Anterior cingulate cortex (tissue), 58 donors: ENCODE measurements at places on chromosomes 5 and 9.

GRCh38 chr9:115328228-115328627, 210.3 kb upstream of the TNC start:
- no peak for DNase-seq

GRCh38 chr5:167949435-167949834, 342.0 kb upstream of the WWC1 start:
- no peak for DNase-seq

DNA sequence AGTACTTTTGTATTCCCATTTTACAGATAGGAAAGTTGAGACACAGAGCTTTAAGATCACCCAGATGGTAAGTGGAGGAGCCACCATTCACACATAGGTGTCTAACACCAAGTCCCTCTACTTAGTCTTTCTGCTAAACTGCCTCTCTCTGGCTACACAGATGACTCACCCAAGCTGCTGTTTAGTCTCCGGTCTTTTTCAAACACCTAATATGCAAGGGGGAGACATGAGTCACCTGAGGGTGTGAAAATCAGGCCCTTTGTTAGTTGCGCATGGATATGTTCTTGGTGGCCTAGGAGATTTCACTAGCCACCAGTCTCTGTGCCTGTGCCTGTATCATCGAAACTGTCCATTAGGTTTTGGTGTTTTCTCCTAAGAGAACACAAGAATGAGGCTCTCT, 117.8 kb downstream of the MAST4 start:
- DNase-seq, result no peak

DNA sequence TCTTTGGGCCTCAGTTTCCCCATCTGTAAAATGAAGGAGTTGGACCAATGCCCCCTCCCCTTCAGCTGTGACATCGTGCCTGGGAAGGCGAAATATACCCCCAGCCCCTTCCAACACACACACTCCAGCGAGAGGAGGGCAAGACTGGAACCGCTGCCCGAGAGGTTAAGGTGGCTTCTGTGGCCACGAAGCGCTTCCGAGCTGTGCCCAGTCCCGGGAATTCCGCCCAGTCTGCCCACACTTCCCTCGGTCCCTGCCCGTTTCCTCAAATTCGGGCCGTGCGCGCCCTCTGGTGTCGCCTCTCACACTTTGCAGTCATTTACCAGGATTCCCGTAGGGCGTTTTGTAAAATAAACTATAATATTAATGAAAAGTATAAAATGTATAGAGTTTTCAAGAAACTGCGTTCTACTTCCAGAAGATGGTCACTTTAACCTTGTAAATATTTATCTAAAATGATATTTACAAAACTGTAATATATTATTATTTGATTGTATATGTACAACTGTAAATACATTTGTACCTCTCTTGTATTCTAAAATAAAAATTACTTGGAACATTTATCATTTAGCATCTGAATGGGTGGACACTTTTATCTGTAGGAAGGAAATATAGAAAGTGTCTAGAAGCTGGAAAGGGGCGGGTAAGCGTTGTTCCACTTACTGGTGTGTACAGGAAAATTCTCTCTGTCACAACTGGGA, 11.0 kb upstream of the EXOSC2 start:
- peak; percentile 67 for DNase-seq

DNA sequence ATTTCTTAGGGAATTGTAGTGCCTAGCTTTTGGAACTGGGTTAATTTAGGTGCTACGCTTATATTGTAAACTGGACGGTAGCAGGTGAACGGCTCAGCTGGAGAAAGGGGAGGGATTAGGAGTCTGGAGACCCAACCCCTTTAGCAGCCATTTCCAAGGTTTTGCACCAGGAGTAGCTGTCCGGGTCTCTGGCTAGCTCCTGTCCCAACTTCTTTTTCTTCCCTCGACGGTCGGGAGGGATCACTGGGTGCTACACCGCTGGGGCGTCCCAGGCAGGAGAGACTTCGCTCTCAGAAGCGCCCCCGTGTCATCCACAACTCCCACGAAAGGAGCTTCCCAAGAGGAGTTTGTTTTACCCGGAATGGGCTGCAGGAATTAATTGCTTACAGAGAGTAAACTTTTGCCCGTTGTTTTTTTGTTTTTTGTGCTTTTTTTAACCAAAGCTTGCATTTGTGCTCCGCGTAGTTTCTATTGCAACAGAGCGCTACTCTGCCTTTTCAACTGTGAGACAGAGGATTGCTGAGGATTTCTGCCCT, 1640.9 kb upstream of the C9orf72 start:
- DNase-seq, result peak; percentile 12

DNA sequence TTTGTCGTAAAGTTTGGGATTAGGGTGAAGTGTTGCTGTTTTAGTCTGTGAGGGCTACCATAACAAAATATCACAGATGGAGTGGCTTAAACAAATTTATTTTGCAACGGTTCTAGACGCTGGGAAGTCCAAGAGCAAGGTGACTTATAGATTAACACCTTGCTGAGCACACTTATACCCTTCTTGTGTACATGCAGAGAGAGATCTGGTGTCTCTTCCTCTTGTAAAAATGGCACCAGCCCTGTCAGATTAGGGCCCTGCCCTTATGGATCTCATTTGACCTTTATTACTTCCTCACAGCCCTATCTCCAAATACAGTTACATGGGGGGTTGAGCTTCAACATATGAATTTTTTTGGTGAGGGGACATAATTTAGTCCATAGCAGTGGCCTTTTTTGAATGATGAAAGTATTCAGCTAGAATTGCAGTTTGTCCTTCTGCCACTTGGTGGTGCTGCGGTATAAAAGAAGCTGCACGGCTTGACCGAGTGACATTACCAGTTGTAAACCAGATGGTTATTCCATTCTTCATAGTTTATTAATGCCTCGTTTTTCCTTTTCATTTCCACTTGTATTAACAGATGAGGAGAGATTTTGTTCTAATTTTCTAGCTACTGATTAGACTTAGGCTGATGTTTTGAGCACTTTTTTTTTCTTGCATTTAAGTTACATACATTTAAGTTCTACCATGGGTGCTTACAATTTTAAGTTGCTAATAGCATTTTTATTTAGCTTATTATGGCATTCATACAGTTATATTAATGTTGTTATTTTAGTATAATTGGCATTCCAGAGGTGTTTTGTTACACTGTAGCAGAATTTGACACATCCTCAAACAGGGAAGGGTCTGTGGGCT, 19.4 kb downstream of the DCP2 start:
- peak; percentile 28 for DNase-seq

DNA sequence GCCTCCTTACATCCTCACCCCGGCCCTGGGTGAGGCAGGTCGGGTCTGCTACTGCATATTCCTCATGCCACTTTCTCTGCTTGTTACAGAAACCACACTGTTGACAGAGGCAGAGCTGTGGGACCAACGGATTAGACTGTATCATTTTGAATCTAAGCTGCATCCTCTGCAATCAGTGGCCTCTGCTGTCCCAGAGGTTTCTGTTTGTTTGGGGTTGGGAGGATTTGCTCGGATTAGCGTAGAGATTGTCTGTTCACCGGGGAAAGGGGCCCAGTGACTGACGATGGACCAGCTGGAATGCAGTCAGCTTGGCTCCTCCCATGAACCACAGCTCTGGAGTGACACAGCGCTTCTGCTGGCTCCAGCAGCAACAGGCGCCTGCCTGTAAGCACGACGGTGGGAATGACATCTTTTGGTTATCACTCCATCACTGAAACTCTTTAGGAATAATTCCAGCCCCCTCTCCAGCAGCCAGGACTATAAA, 37.3 kb upstream of the ADRA1B start:
- DNase-seq, result peak; percentile 65

- no peak for DNase-seq
Observed at GRCh38 chr5:80698369-80698768, 43.6 kb upstream of the DHFR start.

DNA sequence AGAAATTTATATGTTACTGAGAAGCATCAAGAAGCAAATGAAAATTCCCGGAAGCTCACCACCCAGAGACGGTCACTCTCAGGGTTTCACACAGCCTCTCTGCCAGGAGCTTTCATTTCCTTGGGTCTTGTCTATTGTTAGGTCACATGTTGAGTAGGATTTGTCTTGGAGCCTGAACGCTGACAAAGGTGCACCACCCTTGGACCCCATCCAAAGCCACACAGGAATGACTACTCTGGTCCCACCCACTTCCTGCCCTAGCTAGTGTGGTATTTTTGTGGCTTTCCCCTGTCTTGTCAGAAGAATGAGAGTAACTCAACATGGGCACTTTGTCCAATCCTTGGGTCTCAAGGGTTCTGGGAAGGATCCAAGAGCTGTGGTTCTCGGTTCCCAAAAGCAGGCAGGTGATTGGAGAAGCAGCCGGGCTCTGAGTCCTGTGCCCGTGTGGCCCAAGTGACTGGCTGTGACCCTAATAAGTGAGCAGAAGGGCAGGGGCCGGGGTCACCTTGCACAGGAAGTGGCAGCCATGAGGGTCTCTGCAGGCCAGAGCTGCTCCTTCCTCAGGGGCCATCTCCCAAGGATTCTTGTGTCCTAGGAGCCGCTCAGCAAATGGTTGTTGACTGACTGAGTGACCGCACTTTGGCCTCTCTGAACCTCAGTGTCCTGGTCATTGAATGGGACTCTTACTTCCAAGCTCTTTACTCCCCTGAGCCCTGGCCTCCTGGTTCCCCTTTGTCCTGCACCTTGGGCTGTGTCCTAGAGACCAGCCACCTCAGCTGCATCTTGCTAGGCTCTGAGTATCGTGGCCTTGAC, 6.9 kb downstream of the FGD3 start:
- no peak for DNase-seq

DNA sequence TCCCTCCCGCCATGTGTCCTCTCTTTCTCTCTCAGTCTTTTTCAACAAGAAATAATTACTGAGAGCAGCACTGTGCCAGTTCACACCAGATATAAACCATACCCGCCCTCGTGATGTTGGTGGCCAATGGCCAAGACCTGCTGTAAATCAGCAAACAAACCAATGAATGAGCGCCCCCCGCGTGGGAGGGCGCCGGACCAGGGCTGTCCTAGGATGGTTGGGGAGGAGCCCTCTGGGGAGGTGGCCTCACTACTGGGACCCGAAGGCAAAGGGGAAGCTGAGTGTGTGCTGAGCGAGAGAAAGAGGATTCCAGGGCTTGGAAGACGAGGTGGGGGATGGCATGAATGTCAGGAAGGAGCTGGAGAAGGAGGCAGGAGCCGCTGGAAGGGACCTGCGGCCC, 51.2 kb upstream of the BARHL1 start:
- no peak for DNase-seq

DNA sequence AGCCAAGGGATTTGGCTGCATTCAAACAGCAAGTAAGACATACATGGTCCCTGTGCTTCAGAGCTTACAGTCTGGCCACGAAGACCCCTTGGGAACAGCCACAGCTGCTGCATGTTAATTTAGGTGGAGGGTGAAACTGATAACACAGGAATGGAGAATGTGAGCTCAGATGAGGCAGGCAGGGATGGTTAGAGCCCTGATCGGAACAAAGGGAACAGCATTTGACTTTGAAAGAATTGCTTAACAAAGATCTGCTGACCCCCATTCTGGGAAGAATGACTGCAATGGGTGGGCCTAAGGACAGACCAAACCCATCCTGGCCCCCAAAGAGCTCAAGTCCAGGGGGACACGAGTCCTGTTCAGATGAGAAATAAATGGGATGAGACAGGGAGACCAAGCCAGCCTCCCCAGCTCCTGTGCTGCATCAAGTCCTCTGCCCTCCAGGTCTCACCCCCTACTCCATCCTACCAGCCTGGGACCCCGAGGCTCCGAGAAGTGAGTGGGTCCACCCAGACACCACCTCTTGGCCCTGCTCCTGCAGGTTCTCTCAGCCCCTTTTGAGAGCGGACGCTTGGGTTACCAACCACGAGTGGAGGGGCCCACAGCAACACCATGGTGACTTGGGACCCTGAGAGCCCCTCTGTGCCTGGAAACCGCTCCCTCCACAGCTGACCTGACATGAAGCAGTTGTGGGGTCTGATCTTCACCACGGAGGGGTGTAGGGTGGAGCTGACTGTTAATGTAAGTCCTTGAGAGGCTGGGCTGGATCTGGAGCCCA, 50.8 kb downstream of the OLFM1 start:
- no peak for DNase-seq

DNA sequence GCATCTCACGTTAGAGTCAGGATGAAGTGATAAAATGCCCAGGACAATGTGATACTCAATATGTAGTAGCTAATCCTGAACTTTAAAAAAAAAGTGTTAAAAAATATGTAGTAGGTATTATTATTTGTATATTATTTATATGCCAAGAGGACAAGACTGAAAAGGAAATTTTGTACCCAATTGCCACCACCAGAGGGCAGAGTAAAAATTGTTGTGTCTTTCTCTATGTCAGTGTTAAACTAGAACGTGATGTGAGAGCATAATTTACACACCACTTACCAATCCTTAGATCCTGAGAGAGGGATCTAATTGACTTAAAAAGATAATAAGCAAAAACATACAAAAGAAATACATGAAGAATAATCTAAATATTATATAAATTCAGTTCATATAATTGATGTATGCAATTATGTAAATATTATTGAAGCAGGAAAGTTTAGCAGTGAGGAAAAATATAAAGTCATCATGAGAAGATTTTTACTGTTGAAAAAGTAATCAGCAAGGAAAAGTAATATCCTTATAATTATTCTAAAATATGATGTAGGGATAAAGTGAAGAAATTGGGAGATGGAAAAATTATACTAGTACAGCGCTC, 288.9 kb downstream of the RAB3C start:
- DNase-seq, result no peak

- no peak for DNase-seq
Observed at GRCh38 chr5:53359916-53360517, 120.4 kb upstream of the FST start.

DNA sequence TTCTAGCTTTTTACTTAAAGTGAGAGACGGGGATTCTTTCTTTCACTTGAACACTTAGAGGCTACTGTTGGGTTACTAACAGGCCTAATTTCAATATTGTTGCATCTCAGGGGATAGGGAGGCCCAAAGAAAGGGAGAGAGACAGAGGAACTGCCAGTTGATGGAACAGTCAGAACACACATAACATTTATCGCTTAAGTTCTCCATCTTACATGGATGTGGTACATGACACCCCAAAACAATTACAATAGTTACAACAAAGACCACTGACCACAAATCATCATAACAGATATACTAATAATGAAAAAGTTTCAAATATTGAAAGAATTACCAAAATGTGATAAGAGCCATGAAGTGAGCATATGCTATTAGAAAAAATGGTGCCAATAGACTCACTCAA, 4.3 kb upstream of the RIC1 start:
- no peak for DNase-seq

GRCh38 chr5:152532714-152533113, 127.6 kb upstream of the NMUR2 start:
- DNase-seq, result no peak

DNA sequence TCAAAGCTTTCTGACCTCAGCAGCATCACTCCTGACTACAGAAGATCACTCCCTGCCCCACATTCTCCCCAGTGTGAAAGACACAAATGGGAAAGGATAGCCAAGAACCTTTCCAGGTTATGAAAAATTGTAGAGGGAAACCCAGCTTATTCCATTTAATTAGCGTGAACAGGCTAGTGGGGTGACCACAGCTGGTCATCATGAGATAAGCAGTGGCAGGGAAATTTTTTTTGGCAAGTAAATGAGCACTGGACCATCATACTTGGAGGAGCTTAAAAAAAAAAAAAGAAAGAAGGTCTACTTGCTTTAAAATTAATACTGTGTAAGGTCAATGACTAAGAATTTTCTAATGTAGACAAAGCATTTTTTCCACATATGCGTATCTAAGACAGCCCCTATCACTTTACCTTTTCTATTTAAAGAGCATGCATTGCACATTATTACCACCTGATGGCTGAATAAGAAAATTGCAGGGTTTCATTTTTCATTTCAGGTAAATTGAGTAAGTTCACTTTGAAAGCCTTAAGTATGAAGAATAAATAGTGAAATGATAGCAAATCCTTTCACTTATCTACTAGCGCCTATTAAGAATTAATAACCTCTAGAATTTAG, 123.6 kb downstream of the ELAVL2 start:
- DNase-seq, result no peak

- no peak for DNase-seq
Observed at GRCh38 chr5:128534726-128535125, 3.3 kb downstream of the FBN2 start.
